ENCODE measurements at places on chromosomes 7 and 10.

- DNase-seq: no peak
Measured at GRCh38 chr7:151345576-151346469, 4.2 kb downstream of the NUB1 start.

DNA sequence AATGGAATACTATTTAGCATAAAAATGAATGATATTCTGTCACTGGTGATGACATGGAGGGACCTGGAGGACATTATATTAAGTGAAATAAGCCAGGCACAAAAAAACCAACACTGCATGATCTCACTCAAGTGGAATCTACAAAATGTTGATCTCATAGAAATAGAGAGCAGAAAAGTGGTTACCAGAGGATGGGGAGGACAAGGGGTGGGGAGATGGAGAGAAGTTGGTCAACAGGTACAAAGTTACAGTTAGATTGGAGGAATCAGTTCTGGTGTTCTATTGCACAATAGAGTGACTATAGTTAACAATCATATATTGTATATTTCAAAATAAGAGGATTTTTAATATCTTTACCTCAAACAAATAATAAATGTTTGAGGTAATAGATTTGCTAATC is 24.7 kb upstream of the SLC18A3 start:
- DNase-seq: no peak

- no peak for DNase-seq
Measured at GRCh38 chr7:93559639-93560491, 14.7 kb downstream of the CALCR start.

GRCh38 chr10:103804871-103805270 is 50.5 kb downstream of the SH3PXD2A start:
- DNase-seq: no peak

DNA sequence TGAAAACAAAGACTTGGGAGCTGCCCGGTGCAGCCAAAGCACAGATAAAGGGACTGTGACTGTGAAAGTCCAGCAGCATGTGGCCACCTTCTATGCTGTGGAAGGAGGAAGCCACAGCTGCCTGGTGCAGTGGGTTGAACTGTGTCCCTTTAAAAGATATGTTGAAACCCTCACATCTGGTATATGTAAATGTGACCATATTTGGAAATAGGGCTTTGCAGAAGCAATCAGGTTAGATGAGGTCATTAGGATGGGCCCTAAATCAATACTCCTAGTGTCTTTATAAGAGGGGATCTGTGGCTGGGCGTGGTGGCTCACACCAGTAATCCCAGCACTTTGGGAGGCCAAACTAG is 136.9 kb downstream of the GLI3 start:
- no peak for DNase-seq

DNA sequence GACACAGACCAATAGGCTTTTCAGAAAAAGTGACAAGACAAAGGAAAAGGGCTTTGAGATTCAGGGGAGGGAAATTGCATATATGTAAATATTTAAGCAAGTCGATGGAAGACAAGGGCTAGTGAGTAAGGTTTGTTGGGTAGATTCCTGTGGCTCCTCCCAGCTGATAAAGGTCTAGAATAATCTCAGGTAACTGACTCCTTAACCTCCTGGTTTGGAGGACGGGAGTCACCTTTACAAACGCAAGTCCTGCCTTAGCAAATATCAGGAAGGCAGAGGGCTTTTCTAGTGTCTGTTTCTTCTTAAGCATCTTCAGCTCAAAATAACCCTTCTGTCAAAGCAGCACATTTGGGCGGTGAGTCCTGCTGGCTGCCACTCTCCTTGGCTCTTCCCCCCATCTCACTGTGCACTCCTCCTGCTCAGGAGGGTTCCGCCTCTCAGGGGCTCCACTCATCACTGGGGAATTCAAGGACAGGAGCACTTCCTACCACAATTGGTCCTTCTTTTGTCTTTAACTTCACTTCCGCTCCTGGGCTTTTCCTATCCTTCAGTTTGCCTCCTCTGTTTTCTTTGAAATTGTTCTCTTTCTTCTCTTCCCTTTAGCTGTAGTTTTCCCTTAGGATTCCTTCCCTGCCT is 496.3 kb upstream of the KLF6 start:
- no peak for DNase-seq

- DNase-seq: no peak
Measured at GRCh38 chr10:105974803-105975456, 1189.6 kb downstream of the SORCS1 start.

- DNase-seq: no peak
Measured at GRCh38 chr10:60397792-60398191, 8.1 kb upstream of the ANK3 start.

- no peak for DNase-seq
Measured at GRCh38 chr7:21763818-21764217, 181.9 kb downstream of the CDCA7L start.
